ENCODE measurements at places on chromosomes 4 and X.

- DNase-seq = no peak
Measured at GRCh38 chr4:125677665-125678307, 363.0 kb downstream of the FAT4 start.

GRCh38 chr4:41213625-41214135 lies 662 bp downstream of the APBB2 start:
- DNase-seq = peak; percentile 36

- no peak for DNase-seq
Measured at GRCh38 chr4:155759372-155760252, 791 bp downstream of the GUCY1B1 start.

DNA sequence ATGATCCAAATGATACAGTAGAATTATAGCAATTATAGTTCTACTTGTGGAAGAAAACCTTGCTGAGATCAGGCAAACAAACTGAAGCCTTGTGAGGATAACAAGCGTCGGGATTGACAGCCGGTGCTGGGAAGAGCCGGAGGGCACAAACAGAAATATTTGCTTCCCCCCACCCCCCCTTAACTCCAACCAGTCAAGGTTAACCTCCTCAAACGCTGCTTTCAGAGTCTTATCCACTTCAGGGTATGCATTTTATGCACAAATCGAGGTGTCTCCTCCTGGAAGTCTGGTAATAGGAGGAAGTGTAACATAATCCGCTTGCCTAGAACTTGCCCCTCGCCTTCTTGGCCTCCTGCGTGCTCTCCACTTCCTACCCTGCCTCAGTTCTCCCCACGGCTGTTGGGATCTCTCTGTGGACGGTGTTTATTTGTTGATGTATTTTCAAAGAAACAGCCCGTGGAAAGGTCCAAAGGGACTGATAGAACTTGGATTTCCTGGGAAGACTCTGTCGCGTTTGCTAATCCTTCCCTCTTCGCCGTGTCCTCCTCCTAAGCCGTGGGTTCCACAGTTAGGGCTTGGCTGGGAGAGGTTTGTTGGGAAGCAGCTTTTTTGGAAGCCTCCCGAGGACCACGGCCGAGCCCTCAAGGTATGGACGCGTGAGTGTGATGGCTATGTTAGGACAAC lies 4.1 kb upstream of the ARX start:
- DNase-seq = no peak

DNA sequence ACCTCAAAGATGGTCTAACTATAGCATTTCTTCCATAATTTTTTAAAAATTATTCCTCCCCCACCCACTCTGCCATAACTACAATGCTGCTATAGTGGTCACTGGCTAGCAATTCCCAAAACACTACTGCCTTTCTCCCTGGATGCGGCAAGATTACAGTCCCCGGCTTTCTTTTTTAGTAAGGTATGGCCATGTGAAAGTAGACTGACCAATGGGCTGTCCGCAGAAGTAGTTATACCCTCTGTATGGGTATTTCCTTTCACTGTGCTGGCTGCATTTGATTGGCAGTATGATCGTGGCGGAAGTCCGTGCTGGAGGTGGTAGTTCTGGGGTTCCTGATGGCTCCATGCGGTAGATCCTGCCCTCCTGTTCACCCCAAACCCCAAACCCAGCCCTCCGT lies 166.0 kb downstream of the FBXO8 start:
- DNase-seq = no peak

GRCh38 chrX:110145854-110146253 lies 142.9 kb downstream of the TMEM164 start:
- peak; percentile 51 for DNase-seq

GRCh38 chr4:123363729-123364128 lies 32.9 kb upstream of the SPRY1 start:
- DNase-seq = no peak

- no peak for DNase-seq
Measured at GRCh38 chr4:16048619-16049419, 35.0 kb downstream of the PROM1 start.

DNA sequence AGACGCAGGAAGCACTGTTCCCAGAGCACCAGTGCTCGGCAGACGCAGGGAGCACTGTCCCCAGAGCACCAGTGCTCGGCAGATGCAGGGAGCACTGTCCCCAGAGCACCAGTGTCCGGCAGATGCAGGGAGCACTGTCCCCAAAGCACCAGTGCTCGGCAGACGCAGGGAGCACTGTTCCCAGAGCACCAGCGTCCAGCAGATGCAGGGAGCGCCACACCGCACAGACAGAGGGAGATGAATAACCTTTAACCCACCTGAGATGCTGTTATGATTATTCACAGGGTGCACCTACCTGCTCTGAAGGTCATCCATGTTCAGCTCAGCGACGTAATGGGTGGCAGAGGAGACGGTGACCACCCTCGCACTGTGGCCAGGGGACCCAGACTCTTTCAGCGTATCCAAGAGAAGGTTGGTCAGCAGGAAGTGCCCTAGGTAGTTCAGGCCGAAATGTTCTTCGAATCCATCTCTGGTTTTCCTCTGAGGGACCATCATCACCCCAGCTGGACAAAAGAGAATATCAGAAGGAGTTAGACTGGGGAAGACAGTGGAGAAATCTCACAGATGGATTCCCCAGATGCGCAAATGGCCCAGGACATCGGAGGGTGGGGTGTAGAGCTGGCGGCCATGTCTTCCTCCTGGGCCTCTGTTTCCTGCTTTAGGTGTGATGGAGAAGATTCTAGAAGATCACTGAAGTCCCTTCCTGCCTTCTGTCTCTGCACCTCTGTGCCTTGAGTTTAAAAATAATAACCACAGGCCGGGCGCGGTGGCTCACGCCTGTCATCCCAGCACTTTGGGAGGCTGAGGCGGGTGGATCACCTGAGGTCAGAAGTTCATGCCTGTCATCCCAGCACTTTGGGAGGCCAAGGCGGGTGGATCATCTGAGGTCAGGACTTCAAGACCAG lies 234.1 kb downstream of the DHRSX start:
- DNase-seq = no peak

DNA sequence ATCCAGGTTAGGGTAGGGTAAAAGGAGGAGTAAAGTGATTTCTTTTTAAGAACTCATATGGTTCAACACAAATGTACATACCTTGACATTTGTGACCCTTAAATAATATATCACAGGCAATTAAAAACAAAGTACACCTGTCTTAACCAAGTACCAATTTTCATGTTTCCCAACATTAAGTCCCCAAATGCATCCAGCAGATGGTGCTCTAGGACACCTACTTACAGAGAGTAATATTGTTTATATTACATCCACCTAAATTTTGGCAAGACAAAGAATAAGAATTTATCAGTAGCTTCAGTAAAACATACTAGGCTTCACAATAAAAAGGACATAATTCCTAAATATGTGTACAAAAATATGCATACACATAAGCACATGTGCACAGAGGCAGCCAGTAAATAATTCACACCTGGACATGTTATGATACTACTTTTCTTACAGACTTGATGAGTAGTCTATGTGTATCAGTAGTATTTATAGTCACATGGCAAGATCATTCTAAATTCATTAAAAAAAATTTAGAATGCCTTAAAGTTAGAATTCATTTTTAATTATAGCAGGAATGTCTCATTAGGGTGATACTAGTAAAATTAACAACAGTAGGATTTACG lies 219.7 kb downstream of the DCLK2 start:
- peak; percentile 81 for DNase-seq

DNA sequence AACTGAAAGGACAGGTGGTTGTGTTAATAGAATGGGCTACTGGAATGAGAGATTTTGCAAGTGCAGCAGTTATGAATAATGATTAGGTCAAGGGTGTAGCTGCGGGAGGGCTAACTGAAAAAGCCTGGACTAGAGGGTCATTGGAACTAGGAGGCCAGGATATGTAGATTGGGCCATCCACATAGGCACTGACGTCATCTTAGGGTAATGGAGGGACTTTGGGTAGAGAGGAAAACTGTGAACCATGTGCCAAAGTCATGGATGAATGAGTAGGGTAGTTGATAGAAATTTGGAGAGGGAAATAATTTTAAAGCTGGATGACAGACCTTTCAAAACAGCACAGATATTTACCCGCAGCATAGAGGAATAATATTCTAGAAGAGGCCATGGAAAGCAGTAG lies 123.6 kb upstream of the SLITRK2 start:
- no peak for DNase-seq

DNA sequence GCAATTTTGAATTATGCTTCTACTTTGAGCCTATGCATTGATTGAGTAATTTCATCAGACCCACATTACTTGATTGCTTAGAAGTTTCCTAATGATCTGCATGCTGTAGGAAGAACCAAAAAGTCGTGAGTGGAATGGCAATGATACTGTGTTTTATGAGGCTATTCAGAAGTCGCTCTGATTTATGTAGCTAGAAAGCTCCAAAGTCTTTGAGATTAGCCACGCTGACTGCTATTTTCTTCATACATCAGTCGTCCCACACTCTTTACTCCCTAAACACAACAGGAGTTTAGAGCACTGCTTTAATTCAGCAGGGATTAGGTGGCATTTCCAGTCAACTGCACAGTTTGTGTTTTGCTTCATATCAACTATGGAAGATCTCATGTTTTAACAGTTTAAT lies 4.1 kb downstream of the GRID2 start:
- no peak for DNase-seq

GRCh38 chrX:106437407-106437806 lies 174.4 kb upstream of the RADX start:
- no peak for DNase-seq

DNA sequence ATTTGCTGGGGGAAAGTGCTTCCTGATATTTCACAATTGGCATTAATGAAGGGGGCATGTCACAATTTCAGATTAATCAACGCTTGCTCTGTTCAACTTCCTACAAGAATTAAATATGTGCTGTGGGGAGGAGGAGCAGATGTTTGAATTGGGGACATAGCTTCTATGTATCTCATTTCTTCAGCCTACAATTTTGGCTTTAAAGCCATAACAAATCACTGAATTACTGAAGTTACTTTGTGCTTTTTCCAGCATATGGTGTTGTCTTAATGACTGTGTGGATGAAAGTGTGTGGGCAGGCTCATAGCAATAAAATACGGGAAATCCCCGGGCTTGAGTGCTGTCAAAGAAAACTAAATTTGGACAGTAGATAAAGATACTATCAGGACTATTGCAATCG lies 813 bp downstream of the TLR7 start:
- DNase-seq = no peak

DNA sequence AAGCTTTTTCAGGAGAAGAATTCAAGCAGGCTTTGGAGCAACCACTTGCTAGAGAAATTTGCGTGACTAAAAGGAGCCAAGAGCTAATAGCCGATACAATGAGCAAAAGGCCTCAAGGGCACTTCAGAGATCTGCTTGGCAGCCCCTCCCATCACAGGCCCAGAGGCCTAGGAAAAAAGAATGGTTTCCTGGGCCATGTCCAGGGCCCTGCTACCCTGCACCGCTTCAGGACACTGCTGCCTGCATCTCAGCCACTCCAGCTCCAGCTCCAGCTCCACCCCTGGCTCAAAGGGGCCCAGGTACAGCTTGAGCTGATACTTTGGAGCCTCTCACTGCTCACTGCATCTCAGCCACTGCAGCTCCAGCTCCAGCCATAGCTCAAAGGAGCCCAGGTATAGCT lies 98.9 kb downstream of the FAM13A start:
- no peak for DNase-seq

DNA sequence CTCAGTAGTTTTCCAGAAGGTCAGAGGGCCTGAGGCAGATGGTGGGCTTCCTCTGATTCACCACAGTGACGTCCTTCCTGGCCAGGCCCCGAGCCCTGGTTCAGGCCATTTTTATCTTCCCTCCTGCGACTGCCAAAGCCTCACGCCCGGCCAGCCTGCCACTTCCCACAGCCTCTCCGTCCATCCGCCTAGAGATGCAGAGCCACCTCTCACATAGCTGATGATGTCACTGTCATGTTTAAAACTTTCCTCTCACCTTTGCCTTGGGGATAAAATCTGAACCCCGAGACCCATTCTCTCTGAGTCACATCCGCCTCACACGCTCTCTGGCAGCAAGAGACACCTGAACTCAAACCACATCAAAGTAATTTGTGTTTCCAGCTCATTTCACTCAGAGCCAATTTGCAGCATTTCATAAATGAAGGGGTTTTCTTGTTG lies 175.3 kb downstream of the QDPR start:
- peak; percentile 97 for DNase-seq

DNA sequence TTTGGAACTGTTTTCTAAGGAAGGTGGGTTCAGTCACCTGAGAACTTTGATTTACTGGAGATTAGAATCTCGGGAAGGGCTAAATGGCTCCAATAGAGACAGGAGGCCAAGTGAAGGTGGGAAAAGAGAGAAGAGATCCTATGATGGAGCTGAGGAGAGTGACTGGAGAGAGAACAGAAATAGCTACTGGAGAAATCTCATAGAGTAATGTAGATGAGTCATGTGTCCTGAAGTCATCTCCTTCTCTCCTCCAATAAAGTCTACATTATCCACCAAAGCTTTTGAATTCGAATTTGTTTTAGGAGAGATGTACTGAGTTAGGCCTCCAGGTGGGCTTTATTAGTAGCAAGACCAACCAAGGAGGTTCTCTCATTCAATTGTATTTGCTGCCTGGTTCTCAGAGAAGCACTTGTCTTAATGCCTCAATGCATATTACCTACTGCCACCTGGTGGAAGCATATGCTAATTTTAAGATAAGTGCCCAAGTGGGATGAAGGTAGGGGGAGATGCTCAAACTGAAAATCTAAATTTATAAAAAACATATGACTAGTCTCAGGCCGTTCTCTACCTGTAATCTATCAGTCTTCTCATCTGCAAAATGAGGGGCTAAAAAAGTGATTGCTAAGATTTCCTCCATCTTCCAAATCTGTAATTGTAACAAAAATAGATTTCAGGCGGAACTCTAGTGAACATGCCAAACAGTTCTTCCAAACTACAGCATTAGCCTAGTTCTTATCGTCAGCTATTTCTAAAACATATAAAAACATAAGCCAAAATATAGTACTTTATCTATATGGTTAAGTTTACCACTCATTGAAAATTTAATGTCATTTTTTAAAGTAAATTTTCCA lies 24.4 kb downstream of the TXK start:
- peak; percentile 69 for DNase-seq

DNA sequence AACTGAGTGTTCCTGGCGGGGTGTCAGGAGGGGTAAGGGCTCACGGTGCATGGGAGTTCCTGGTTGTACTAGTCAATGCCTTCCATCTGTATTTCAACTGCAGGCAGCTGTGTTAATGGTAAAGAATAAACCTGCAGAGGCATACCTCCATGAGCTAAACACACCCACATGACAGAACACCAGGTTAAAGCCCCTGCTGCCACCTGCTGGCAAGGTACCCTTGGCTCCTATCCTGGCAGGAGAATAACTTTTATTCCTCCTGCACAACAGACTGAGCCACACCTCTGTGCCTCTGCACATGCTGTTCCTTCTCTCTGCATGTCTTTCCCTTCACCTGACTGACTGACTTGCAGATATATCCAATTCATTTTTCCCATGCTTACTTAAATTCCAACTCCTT lies 11.1 kb downstream of the ITIH6 start:
- no peak for DNase-seq

- peak; percentile 0 for DNase-seq
Measured at GRCh38 chrX:16239211-16239610, 71.9 kb downstream of the MAGEB17 start.

DNA sequence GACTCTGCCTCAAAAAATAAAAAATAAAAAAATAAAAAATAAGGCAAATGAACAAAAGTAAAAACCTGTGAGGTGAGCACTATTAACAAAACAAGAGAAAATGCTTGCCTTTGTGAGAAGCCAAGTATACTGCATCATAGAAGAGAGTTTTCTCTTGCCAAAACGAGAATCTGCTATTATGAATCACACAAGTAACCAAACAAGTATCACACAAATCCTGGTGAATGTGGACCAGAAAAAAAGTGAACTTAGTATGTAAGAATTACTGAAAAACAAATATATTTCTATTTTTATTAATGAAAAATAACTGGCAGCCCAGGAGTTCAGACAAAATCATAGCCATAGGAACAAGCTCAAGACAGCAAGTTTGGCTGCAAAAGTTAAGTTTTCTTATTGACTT lies 193.5 kb downstream of the PDGFC start:
- no peak for DNase-seq

GRCh38 chrX:154748712-154749339 lies 2.1 kb downstream of the GAB3 start:
- DNase-seq = peak; percentile 77
